ENCODE measurements at places on chromosomes 4 and X.

GRCh38 chr4:85883180-85883579 is 408.2 kb downstream of the ARHGAP24 start:
- no peak for DNase-seq

DNA sequence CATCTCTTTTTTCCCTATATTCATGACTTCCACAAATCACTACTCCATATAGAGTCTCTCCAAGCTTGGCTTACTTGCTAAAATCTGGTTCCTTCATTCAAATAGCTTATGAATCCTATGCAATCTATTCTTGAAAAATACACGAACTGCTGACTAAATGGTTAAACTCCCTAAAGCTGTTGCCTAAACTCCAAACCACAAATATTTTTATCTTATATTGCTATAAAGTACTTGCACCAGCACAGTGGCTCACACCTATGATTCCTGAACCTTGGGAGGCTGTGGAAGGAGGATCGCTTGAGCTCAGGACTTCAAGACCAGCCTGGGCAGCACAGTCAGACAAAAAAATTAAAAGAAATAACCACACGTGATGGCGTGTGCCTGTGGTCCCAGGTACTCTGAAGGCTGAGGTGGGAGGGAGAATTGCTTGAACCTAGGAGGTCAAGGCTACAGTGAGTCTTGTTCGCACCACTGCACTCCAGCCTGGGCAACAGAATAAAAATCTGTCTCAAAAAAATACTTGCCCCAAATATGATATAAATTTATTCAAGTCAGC is 2.2 kb downstream of the FBXO8 start:
- no peak for DNase-seq

GRCh38 chr4:83010111-83010521 is 507 bp downstream of the LIN54 start:
- DNase-seq = peak; percentile 63

GRCh38 chr4:174388461-174389145 is 104.9 kb downstream of the CEP44 start:
- no peak for DNase-seq

- peak; percentile 68 for DNase-seq
These were observed 230.7 kb upstream of the KCNIP4 start for GRCh38 chr4:22179124-22179874.

GRCh38 chr4:140342620-140343019 is 30.8 kb upstream of the SCOC start:
- DNase-seq = no peak

DNA sequence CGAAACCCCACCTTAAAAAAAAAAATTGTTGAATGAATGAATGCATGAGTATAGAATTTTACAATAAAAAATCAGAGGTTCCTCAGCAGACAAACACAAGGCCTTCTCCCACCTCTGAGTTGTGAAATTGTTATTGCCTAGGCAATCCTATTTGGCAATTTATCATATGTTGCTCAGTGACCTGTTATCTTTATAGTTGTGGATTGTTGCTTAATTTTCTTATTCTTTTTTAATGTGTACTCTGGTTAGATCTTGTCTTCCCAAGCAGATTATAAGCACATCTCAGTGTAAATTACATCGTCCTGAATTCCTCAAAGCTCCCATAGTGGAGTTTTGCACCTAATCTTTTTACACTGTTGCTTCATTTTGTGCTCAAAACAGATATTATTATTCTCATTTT is 71.9 kb downstream of the RBM47 start:
- no peak for DNase-seq

- DNase-seq = no peak
These were observed 37.3 kb downstream of the WDR1 start for GRCh38 chr4:10079256-10079655.

GRCh38 chr4:57187246-57187645 is 77.1 kb upstream of the IGFBP7 start:
- DNase-seq = peak; percentile 20

DNA sequence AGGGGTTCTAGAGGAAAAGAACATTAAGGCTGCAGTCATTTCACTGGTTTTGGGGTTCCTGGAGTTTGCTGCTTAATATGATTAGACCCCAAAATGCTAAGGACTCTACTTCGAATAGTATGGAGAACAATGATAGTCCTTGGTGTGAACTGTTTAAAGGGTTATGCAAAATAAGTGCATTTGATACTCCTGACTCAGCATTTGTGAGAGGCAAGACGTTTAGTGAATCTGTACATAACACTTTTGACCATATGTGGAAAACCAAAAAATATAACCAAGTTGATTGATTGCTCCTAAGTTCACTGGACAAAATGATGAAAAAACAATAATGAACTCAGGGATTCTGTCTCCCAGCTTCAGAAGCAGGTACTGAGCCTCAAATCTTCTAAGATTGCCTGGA is 414.1 kb downstream of the SH3BGRL start:
- no peak for DNase-seq

- peak; percentile 91 for DNase-seq
These were observed 6.0 kb upstream of the VGLL1 start for GRCh38 chrX:136525738-136526606.

- no peak for DNase-seq
These were observed 23.5 kb downstream of the KLHL8 start for GRCh38 chr4:87196927-87197326.

DNA sequence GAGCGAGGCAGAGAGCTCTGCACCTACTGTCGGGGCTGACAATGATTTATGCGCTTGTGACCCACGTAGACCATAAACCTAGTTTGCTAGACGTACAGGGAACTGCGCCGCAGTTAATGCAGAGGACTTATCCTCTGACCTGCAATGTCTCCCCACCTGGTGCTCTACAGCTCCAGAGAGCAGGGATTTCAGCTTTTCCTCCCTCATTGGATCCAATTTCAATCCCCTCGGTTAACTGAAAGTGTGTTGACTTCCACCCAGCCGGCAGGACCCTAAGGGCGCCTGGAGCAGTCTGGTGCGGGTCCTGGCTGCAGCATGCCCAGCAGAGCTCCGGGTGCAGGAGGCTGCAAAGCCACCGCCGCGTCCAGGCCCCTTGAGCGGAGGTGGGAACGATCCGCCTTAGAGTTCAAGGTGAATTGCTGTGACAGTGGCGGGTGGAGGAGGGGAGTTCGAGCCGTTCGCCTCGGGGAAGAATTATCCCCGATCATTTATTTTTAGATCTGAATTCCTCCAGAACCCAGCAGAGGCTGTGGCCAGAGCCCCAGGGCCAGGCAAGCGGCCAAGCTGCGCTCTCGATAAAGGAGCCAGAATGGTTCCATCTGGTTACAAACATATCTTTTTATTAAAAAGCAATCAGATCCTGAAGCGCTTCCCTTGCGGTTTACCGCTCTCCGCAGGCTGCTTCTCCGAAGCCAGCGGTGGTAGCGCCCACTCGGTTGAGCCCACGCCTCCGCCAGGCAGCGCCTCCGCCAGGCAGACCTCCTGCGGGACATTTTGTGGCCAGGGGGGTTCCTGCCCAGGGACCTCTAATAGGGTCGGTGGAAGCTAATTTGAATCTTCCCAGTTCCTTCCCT is 66.0 kb downstream of the FBXO8 start:
- peak; percentile 71 for DNase-seq

DNA sequence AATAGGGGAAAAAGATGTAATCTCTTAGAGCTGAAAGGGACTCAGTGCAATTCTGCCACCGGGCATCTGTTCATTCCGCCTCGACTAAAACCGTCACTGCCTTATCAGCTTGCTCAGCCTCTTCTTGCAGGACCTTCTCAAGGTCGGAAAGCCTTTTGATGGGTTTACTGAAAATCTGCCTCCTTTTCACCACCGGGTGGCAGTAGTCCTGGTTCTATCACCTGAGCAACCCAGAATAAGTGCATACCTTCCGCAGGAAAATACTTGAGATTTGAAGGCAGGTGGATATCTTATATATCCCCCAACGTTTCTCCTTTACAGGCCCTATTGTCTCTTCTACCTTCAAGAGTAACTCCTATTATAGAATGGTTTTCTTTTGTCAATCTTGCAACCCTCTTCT is 103.4 kb upstream of the PAK3 start:
- peak; percentile 31 for DNase-seq

DNA sequence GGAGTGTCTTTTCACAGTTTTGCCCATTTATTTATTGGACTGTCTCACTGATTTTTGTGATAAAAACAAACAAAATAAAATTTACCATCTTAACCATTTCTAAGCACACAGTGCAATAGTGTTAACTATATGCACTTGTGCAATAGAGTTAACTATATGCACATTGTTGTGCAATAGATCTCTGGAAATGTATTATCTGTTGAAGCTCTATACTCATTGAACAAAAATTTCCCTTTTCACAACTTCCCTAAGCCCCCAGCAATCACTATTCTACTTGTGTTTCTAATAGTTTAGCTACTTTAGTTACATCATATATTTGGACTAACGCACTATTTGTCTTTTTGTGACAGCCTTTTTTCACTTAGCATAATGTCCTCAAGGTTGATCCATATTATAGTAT is 59.7 kb upstream of the BEX4 start:
- DNase-seq = peak; percentile 61

DNA sequence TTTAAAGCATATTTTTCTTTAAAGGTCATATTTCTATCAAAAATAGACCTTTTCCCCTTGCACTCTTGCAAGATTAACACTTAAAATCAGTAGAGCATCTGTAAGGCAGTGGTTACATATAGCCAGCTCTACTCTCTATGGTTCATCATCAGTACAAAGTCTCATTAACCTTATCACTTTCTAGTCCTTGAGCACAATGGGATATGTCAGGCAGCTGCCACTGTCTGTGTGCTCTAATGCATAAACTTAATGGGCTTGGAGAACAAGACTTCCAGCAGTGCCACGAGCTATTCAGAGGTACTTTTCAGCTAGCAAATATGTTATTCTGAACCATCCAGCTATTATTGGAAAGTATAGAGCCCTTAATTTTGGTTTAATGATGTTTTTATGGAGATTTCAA is 393.7 kb downstream of the GASK1B start:
- DNase-seq = no peak

GRCh38 chr4:92232566-92232965 is 71.2 kb upstream of the GRID2 start:
- DNase-seq = peak; percentile 58

GRCh38 chr4:43457866-43458265 is 565.4 kb downstream of the GRXCR1 start:
- DNase-seq = no peak

DNA sequence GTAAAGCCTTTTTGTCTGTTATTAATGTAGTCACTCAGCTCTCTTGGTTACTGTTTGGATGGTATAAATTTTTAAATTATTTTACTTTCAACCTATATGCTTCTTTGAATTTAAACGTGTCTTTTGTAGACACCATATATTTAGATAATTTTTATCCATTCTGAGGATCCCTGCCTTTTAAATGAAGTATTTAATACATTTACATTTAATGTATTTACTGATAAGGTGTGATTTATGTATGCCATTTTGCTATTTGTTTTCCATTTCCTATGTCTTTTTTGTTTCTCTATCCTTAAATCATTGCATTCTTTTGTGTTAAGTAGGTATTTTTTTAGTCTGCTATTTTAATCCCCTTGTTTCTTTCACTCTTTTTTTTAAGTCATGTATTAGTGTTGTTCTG is 238.0 kb downstream of the RAB28 start:
- DNase-seq = no peak

DNA sequence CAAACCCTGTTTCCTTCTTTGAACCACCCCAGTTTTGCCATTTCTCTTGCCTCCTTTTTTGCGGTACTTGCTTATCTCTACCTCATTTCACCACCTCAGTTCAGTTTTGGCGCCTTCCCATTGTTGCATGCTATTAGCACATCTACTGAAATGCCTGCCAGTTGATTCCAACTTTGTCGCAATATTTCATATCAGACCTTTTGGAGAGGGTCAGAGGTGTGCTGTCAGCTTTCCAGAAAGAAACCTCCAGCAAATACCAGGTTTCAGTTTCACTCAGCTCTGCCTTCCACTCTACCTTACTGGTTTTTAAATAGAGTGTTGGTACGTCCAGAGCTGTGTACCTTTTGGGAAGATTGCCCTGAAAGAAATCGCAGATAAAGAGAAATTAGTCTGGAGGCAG is 91.9 kb upstream of the CPEB2 start:
- no peak for DNase-seq

- DNase-seq = no peak
These were observed 366.5 kb downstream of the ZNF674 start for GRCh38 chrX:46178763-46179162.

- peak; percentile 94 for DNase-seq
These were observed 82.4 kb downstream of the AFAP1 start for GRCh38 chr4:7857238-7857701.

DNA sequence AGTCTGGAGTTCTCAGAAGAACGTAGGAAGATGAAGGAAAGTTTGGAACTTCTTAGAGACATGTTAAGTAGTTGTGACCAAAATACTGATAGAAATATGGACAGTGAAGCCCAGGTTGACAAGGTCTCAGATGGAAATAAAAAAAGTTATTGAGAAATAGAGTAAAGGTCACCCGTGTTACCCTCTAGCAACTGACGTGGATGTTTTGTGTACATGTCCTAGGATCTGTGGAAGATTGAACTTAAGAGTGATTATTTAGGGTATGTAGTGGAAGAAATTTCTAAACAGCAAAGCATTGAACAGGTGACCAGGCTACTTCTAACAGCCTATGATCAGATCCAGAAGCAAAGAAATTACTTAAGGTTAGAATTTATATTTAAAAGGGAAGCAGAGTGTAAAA is 1020.4 kb downstream of the FSTL5 start:
- no peak for DNase-seq

GRCh38 chr4:87547016-87547708 is 18.0 kb upstream of the SPARCL1 start:
- no peak for DNase-seq

- DNase-seq = no peak
These were observed 31.0 kb upstream of the SLC34A2 start for GRCh38 chr4:25624616-25625015.

- no peak for DNase-seq
These were observed 942 bp upstream of the L1CAM start for GRCh38 chrX:153886915-153887314.

GRCh38 chr4:139643042-139643895 is 22.4 kb upstream of the MGST2 start:
- DNase-seq = no peak

DNA sequence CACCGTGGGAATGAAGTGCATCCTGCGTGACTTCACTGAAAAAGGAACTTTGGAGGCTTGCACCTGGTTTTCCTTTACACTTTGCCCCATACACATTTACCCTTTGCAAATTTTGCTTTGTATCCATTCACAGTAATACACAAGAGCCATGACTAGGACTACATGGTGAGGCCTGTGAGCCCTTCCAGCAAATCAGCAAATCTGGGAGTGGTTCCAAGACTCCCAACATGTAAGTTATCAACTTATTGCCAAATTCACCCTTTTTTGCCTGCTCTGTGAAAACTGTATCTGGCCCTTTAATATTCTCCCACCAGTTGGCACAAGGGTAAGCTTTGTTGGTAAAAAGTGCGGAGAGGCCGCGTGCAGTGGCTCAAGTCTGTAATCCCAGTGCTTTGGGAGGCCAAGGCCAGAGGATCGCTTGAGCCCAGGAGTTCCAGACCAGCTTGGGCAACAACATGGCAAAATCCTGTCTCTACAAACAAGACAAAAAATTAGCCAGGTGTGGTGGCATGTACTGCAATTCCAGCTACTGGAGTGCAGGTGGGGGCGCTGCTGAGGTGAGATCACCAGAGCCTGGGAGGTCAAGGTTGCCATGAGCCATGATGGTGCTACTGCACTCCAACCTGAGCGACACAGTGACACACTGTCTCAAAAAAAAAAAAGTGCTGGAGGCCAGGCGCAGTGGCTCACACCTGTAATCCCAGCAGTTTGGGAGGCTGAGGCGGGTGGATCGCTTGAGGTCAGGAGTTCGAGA is 5.0 kb downstream of the PRMT9 start:
- DNase-seq = peak; percentile 40

GRCh38 chr4:7050481-7051143 is 7.4 kb downstream of the TADA2B start:
- DNase-seq = no peak

All from cardiac fibroblast (primary cell).